Thoracic aorta (tissue), 2 donors: ENCODE measurements at places on chromosomes 1 and 21. TPM values are rescaled to one million over a fixed set of nuclear protein-coding genes. Genes with fewer than 3 reads are reported as not detected.
A peak's percentile ranks its signal among the peaks of the same experiment; 100 is the strongest.

Gene KCNN3
- 1.8 TPM for total RNA-seq

Gene NT5C1A
- total RNA-seq: 2.8 TPM

Gene FCAMR
- not detected for total RNA-seq

Gene HPCAL4
- not detected for total RNA-seq

Gene TSPEAR
- not detected for total RNA-seq

Gene TMEM269
- total RNA-seq: 0.27 TPM

Gene SPATA46
- total RNA-seq: not detected

Gene PAPPA2
- total RNA-seq: 2.0 TPM

Gene FAM72D
- total RNA-seq: not detected

Gene AQP10
- not detected for total RNA-seq

GRCh38 chr1:9413071-9413876 is 120.6 kb downstream of the SPSB1 start:
- DNase-seq: peak; percentile 57

GRCh38 chr1:1058921-1059493 is 15.1 kb downstream of the RNF223 start:
- DNase-seq: no peak

- no peak for DNase-seq
Observed at GRCh38 chr1:101738475-101738874, 258.3 kb downstream of the OLFM3 start.

DNA sequence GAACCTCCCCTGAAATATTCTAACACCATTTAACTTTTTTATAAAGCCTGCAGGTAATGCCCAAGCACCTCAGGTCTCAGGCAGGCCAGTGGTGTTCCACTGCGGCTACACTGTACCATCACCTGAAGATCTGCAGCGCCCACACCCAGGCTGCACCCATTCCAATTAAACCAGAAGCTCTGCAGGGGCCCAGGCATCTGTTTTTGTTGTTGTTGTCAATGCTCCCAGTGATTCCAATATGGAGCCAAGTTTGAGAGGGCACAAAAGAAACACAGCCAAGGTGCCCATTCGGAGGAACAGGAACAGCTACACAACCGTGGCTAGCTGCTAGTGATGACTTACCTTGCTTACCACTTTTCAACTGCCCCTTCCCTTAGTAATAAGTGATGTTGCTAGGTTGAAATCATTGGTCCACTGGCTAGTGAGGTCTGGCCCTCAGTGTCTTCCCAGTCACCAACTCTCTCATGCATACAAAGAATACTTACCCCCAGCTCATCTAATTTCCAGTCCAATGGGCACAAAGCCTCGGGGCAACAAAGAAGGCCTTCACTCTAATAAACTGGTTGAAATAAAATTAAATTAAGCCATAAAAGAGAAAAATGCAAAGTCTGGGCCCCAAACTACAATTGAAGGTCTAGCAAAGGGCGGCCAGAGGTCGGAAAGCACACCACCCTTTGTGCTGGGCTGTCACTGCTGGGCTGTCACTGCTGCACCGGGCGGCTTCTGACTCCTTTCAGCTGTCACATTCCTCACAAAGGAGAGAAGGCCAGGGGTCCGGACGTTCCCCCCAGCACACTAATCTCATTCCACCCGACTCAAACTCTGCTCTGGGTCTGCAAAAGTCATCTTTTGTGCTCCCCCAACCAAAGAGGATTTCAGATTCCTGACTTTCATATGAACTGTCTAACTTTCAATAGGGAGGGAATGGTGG is 34.9 kb downstream of the SIPA1L2 start:
- DNase-seq: no peak

DNA sequence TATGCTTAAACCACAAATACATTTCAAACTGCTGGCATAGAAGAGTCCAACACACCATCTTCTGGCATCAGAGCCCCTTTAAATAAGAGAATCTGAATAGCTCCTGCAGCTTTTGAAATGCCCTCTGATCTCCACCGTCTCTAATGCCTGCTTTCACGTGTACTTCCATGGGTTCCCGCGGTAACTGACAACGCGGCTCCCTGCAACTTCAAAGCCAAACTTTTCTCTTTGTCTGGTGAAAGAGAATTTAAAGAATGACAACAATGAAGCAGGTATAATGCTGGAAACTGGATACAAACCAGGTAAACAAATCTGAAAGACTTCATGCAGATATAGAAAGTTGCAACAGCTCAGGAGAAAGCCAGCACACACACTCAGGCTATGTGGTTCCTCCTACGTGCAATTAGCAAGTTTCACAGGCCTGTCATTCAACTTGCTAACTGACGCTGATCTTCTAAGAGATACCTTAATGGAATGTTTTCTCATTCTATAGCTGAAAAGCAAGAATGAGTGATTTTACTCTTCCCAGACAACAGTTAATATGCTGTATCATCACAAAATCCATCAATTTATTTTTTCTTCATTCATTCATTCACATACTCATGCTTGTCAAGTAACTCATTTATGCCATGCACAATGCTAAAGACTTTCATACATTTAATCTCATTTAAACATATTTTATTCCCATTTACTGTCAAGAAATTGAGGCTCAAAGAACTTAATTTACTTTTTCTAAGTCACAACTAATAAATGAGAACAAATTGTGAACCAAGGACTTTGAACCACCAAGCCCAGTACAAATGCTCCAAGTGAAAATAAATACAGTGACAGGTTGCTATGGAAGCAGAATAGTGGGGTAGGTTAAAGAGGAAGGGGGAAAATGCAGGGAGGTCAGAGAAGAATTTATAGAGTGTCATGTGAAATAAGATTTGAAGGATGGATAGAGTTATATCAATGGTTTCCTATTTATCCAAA is 202.7 kb upstream of the SNX7 start:
- no peak for DNase-seq

DNA sequence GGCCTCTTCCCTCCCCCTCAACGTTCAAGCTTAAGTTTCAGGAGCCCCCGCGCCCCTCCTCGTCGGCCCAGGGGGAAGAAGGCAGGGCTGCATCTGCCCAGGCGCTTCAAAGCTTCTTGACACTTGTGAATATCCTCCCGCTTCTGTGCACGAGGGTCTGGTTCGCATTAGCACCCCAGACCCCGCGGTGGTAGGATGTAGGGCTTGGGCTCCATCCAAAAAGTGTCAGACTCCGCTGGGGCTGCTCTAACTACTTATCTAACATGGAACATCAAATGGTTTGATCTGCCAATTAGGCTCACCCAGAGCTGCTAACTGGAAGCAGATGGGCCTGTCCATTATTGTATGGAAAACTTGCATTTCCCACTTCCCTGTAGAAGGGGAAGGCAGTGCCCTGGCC is 28.9 kb downstream of the TAS1R2 start:
- no peak for DNase-seq

DNA sequence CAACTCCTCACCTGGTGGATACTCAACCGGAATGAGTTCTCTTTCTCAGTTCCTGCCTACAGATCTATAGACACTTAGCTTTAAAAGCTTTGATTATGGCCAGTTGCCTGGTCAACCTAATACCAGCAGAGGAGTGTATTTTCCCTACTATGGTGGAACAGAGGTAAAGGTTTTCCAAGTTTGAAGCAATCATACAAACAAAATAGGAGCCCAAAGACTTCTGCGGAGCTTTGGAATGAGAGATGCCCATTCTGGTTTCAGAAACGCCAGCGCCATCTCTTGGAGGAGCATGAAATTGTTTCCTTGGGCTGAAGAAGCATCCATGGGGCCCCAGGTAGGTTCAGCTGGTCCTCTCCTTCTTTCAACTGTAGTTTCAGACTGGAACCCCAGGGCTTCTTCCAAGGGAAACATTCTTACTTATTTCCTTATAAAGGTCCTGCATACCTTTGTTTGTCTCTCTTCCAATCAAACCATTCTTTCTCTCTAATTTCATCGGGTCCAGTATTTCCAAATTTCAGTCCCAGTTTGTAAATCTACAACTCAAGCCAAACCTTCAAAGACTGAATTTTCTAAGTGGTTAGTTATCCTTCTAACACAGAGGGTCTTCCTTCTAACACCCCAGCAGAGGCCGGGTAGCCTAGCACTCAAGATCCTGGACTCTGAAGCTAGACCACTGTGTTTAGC is 95.9 kb downstream of the KCNJ15 start:
- no peak for DNase-seq

DNA sequence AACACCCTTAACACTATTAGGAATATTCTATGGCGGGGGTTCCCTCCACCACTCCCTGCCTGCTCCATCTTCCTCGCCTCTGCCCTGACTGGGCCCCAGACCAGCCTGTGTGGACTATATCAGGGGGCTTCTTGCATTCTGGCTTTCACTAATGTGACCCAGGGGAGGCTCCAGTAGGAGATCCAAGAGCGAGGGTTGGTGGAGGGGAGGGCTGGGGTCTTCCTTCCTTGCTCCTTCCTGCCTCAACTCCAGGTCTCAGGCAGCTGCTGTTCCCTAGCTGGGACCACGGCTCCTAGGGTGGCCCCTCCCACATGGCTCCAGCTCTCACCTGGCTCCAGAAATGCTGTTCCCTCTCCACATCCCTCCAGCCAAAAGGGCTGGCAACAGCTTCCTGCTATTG is 257.4 kb downstream of the MATN1 start:
- no peak for DNase-seq

DNA sequence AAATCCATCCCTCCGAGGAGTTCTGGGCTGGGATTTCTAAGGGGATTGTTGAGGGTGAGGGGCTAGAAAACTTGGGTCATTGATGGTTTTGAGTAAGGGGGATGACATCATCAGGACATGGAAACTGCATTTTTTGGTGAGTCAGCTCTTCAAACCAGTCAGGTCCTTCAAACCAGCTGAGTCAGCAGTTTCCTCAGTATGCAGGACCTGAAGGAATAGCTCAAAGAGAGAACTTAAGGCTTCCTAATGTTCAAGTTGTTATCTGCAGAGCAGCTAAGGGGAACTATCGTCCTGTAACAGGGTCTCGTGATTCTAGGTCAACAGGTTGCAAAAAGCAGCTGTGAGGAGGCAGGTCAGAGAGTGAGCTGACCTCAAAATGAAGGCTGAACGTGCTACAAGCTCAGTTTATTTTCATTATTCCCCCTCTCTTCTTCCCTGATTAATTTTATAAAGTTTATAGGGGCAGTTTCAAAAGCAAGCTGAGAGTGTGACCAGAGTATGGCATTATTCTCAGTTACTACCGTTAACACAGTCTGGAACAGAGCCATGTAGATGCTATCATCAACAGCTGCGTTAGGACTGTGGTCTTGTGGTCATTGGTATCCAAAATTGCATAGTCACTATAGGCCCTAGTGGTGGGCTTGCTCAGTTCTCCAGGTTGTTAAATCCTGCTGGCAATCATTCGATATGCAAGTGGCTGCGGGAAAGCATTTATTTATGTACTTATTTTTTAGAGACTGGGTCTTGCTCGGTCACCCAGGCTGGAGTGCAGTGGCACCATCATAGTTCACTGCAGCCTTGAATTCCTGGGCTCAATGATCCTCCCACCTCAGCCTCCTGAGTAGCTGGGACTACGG is 10.7 kb upstream of the SDC3 start:
- no peak for DNase-seq

GRCh38 chr1:110035236-110035752 is 870 bp downstream of the STRIP1 start:
- no peak for DNase-seq

DNA sequence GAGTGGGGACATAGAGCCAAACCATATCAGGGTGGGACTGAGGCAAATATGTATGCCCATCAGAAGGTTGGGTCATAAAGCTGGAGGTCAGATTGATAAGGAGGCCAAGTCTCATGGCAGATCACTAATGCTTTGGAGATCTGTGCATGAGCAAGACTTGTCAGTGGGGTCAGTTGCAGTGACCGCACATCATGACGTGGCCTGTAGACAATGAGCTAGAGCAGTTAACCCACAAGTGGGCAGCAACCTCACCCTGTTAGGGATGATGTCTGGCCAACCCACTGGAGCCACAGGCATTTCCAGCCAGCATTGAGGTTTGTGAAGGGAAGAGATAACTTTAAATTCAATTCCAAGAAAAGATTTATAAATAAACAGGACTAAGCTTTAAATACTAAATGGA is 66.7 kb downstream of the XCL1 start:
- no peak for DNase-seq

- DNase-seq: no peak
Observed at GRCh38 chr21:32360401-32360975, 32.3 kb downstream of the URB1 start.

GRCh38 chr1:104801344-104801743 is 1051.6 kb downstream of the AMY1C start:
- DNase-seq: no peak

GRCh38 chr1:96425382-96426129 is 296.0 kb upstream of the PTBP2 start:
- DNase-seq: no peak

DNA sequence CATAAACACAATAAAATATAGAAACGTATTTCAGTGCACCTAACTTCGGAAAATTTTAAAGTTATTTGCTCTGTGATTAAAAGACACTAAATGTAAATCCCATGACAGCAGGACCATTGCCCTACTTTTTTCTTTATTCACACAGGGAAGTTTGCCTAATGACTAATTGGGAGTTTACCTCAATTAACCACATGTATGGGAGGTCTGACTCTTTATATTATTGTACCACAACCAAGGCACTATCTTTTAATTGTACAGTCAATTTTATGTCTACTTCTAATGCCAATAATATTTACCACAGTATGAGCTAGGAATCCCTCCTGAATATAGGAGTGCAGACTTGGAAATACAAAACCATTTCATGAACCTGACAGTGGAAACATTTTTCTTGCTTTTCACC is 360.8 kb upstream of the NEGR1 start:
- DNase-seq: no peak

DNA sequence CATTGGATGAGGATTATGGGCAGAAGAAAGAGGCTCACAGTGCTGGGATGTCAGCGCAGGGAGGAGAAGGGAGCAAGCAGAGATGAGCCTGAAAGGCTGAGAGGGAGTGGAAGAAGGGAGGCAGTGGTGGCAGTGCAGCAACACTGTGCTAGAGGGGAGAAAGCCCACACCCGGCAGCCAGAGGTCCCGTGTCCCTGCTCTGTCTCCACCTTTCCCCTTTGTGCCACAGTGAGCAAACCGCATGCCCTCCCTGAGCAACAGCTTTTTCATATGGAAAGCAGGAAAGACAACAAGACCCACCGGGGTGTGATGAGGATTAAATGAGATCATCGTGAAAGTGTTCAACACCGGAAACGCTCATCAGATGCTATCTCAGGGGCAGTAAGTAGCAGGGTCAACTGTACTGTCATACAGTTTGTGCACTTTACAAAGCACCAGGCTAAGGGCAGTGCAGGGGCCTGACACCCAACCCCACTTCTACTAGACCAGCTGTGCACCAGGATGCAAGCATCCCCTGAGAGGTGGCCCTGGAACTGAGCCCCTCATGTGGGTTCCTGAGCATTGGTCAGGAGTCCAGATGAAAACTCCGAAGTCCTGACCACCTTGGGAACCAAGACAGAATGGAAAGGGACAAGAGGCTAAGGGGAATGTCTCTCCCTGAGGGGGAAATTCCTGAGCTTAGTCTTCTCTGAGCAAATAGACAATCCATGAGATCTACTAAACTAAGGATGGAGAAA is 9.1 kb downstream of the NHLH1 start:
- no peak for DNase-seq

DNA sequence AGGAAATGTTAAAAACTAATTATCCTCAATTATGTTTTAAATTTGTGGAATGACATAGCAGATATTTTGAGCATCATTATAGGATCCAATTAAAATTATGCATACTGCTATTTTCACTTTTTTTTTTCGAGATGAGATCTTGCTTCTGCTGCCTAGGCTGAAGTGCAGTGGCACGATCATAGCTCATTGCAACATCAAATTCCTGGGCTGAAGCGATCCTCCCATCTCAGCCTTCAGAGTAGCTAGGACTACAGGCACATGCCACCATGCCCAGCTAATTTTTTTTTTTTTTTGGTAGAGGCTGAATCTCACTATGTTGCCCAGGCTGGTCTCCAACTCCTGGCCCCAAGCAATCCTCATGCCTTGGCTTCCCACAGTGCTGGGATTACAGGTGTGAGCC is 11.3 kb upstream of the SLC1A7 start:
- DNase-seq: no peak
